ENCODE measurements at places on chromosomes 3 and 15.

GRCh38 chr3:10995871-10996270 is 3.3 kb downstream of the SLC6A1 start:
- no peak for DNase-seq

GRCh38 chr3:21170964-21171363 is 580.0 kb downstream of the ZNF385D start:
- DNase-seq, result no peak

GRCh38 chr15:85008474-85009260 is 27.0 kb downstream of the PDE8A start:
- DNase-seq, result no peak

GRCh38 chr3:197820550-197821335 is 29.7 kb downstream of the LRCH3 start:
- DNase-seq, result no peak

DNA sequence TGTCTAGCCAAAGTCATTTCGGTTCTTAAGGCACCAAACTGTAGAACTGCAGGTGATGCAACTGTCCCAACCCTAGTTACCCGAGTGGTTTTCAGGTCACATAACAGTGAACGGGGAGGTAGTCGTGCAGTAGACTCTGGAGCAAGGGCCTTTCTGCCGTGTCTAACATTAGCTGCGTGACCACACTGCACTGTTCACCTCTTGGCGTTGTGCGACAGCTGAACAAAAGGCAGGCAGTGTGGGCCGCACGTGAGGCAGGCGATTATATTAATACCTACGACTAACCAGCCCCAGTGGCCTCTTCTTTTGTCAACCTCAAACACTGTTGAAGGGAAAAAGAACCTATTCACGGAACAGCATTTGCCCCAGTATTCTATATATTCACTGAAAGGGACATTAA is 2.8 kb downstream of the LRRN1 start:
- no peak for DNase-seq

- no peak for DNase-seq
Observed at GRCh38 chr3:129936757-129937156, 37.8 kb upstream of the TRH start.

DNA sequence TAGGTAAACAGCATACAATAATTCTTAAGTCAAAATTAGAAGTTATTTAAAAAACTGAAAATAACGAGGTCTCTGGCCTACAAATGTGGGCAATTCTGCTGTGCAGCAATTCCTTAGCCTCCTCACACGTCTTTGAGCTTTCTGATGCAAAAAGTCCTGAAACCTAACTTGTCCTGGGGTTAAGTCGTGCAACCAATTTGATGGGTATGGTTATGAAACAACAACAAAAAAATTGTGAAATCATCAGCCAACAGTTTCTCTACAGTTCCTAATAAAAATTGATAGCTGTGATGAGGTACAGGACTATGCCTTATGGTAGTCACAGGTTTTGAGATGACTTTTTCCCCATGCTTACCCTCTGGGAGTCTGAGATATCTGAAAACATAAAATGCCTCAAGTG is 6.5 kb upstream of the GLB1 start:
- DNase-seq, result no peak

GRCh38 chr3:32899265-32899664 is 52.2 kb upstream of the CCR4 start:
- DNase-seq, result no peak

GRCh38 chr3:57512166-57512565 is 32.0 kb downstream of the DNAH12 start:
- DNase-seq, result no peak

DNA sequence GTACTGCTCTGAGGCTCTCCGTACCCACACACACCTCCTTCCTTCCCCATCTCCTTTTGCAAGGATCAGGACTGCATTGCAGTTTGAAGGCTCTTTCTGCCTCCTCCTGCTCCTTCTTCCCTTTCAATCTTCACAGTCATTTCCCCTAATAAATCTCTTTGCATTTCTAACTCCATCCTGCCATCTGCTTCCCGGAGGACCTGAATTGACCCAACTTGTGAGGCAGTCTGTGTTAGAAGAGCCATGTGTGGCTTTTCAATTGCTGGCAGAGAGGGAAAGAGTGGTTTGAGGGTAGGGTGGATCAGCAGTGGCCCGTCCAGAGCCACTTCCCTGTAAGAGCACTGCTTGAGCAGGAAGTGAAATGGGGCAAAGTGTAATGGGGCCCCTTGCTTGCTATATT is 35.8 kb downstream of the ANAPC13 start:
- DNase-seq, result no peak

GRCh38 chr15:89068325-89068784 is 19.9 kb upstream of the ABHD2 start:
- DNase-seq, result peak; percentile 42

GRCh38 chr3:22939349-22939748 is 263.8 kb upstream of the UBE2E2 start:
- DNase-seq, result no peak

GRCh38 chr3:173467501-173467900 is 70.0 kb downstream of the NLGN1 start:
- no peak for DNase-seq

DNA sequence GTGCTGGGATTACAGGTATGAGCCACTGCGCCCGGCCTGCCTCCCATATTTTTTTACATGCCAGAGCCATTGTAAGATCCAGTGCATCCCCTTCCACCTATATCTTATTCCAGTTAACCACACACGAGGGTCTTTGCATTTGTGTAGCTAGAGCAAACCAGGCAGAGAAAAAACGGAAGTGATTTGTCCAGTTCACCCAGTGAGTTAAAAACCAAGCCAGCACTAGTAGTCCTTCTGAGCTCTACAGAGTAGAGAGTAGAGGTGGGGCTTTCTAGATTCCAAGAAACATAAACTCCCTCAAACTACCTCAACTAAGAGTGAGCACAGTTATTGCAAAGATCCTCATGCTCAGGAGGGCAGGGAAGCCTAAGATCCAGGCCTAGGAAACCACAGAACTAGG is 34.7 kb downstream of the TMEM158 start:
- no peak for DNase-seq

- no peak for DNase-seq
Observed at GRCh38 chr3:33115024-33115768, 1.4 kb downstream of the CRTAP start.

DNA sequence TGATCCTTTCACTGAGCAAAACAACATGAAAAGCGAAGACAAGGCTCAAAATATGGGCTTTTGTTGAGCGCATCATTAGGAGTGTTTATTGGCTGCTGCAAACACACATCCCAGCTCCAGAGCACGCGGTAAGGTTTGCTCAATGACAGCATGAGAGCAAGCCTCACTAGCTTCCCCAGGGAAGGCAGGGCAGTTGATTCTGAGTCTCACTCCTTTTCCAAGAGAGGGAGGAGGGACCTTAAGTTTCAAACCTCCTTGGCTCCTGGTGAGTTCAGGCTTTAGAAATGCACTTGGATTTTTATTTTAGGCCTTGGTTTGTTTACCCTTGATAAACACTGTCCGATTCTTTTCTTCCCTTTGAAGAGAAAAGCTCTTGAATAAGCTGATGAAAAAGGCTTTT is 69.1 kb upstream of the CACNA2D3 start:
- DNase-seq, result no peak

DNA sequence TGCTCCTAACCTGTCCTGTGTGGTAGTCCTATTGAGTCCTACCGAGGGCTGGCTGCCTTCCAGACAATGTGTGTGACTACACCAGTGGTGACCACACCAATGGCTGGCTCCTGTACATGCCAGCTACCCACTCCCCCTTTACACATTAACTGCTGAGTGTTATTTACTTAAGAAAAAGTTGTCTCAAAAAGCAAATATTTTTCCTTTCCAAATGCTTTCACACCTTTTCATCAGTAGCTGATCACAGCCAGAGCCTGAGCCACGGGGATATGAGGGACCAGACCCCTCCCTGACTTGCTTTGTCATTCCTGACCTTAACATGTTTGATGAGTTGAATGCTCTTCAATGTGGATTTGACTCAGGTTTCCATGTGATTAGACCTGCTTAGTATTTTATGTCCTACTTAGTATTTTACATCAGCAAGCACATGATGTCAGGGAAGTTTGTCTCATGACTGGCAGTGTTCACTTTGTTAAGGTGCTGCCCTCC is 29.6 kb upstream of the GREM1 start:
- no peak for DNase-seq

- peak; percentile 26 for DNase-seq
Observed at GRCh38 chr3:194204042-194204987, 68.4 kb downstream of the HES1 start.

DNA sequence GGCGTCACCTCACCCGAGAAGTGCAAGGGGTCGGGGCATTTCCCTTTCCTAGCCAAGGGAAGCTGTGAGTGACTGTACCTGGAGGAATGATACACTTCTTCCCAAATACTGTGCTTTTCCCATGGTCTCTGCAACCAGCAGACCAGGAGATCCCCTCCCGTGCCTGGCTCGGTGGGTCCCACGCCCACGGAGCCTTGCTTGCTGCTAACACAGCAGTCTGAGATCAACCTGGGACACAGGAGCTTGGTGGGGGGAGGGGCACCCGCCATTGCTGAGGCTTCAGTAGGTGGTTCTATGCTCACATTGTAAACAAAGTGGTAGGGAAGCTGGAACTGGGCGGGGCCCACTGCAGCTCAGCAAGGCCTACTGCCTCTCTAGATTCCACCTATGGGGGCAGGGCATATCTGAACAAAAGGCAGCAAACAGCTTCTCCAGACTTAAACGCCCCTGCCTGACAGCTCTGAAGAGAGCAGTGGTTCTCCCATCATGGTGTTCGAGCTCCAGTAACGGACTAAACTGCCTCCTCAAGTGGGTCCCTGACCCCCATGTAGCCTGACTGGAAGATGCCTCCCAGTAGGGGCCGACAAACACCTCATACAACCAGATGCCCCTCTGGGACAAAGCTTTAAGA is 31.4 kb upstream of the ABHD5 start:
- DNase-seq, result no peak

- DNase-seq, result no peak
Observed at GRCh38 chr3:71260782-71261181, 322.7 kb downstream of the FOXP1 start.

DNA sequence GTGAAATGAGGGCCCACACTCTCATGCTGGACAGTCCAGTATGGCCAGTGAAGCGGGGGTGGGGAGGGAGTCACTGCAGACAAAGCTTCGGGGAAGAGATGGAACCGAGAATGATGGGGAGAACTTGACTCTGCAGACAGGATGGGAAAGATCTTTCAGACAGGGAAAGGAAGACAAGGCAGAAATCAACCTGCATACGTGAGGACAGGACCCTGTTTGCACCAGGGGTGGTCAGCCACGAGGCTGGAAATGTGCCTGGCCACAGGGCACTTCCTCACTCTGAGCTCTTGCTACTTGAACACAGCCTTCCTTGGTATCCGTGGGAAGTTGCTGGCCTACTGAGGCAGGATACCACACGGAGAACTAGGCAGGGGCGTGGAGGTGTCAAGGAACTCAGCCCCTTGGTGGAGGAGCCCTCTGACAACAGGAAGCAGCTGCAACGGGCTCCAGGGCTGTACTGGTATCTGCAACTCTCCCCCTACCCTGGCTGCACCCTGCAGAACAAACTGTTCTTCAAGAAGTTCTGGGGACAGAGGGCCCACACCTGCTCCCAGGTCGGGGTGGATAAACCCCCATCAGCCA is 9.3 kb upstream of the SRP14 start:
- DNase-seq, result no peak

GRCh38 chr15:74349241-74349778 is 18.1 kb downstream of the CYP11A1 start:
- no peak for DNase-seq

GRCh38 chr15:68679961-68680371 is 101.2 kb downstream of the CORO2B start:
- DNase-seq, result no peak

DNA sequence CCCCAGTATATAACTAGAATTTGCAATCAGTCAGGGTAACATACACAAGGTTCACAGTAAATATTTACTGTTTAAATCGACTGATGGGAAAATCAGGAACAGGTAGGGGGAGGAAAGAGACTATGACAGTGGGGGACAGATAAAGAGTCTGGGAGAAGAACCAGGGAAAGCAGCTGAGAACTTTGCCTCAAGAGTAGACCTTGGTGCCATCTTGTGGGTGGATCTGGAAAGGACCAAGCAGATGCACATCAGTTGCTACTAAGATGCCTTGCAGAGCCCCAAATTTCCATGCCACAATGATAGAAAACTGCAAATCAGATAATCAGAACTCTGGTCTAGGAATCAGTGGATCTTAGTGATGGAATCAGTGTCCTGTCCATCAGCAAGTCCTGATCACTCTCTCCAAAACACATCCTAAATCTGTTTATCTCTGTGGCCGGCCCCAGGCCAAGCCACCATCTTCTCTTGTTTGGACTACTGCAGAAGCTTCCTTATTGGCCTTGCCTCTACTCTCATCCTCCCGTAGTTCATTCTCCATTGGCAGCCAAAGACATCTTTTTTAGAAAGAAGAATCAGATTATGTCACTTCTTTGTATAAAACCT is 62.7 kb downstream of the PDE8A start:
- no peak for DNase-seq

- no peak for DNase-seq
Observed at GRCh38 chr3:62892951-62893350, 17.7 kb upstream of the CADPS start.

DNA sequence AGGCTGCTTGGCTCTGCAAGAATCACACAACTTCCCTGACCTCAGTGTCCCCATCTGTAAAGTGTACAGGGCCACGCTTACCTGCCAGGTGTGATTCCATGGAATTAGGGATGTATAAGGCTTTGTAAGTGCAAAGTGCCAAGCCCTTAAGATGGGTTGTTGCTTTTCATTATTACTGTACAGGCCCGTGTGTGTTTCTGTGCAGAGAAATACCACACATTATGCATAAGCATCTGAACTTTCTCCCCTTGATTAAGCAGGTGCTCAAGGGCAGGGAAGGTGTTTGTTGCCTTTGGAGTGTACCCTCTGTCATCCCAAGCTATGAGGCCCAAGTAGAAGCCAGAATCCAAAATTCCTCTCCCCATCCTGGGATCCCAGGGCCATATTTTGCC is 13.6 kb upstream of the HRH1 start:
- DNase-seq, result no peak

- peak; percentile 92 for DNase-seq
Observed at GRCh38 chr15:80152180-80152895, 461 bp upstream of the FAH start.

DNA sequence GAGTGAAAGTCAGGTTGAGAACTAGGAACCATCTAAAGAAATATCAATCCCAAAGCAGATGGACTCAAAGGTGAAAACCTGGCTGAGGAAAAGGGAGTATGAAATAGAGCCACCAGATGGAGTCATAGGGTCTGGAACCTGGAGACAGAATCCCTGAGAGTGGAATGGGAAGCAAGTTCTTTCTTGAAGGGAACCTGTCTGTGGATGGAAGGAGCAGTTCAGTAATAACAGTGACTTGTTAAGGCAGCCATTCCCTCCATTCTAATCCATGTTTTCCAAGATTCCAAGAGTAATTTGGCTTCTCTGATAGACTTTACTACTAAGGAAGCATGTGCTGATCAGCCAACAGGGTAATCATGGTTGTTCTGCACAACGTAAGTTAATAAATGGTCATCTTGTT is 22.5 kb upstream of the AQP9 start:
- no peak for DNase-seq

GRCh38 chr15:91853948-91854638 is 585 bp downstream of the SLCO3A1 start:
- DNase-seq, result no peak

DNA sequence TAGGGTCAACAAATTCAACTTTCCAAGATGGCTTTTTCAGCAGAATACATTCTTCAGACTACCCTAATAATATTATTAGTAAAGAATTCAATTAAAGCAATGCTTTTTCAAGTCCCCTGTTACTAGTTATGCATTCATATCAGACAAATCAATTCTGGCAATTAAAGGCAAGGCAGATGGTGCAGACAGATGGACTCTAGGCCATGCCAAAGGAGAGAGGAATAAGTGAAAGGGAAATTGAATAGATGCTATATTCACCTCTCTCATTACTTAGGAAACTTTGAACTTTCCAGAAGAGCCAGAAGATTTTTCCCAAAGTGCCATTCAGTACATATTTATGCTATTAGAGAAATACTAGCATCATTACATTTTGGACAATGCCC is 487.7 kb upstream of the RASGRP1 start:
- no peak for DNase-seq
